CD4-positive, alpha-beta T cell treated with Interleukin-21 for 1 hour (primary cell): ENCODE measurements at places on chromosomes 4 and X.

DNA sequence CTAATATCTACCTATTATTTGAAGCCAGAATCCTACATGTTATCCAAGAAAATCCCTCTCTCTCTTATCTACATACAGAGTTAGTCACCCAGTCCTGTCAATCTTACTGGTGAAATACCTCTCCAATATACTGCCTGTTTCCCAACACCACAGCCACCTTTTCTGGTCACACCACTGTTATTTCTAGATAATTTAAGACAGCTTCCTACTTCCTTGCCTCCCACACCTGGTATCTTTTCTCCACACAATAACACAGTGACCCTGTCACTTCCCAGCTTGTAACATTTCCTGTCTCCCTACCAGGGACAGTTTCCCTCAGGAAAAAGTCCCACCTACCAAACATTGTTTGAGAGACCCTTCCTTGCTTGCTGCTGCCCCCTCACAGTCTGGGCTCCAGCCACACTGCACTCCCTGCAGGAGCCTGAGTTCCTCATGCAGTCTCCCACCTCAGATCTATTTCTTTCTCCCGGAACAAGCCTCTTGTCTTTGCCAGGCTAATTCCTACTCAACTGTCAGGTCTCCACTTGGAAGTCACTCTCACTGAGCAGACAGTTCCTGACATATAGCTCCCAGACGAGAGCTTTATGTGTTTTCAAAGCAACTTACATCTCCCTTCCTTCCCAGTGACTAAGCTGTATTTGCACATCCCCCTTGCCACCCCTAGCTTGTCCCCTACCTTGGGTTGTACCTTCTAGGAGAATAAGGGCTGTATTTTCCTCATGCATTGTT, 73.6 kb upstream of the QRFPR start:
- DNase-seq, result no peak

DNA sequence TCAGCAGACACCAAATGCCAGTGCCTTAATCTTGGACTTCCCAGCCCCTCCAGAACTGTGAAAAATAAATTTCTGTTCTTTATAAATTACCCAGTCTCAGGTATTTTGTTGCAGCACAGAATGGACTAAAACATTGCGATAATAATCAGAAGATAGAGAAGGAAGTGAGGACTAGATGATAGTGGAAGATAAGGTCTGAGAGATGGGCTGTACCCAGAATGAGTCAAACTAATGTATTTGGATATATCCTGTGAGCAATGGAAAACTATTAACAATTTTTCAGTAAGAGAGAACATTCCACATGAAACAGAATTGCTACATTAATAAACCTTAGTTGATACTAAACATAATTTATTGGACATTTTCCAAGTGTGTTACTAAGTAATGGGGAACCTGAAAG, 93.3 kb downstream of the FANCB start:
- no peak for DNase-seq

- DNase-seq, result no peak
These were observed 586.0 kb upstream of the AADAT start for GRCh38 chr4:170675568-170676262.

- DNase-seq, result peak; percentile 40
These were observed 52.7 kb downstream of the TMEM131L start for GRCh38 chr4:153518637-153519389.

- DNase-seq, result no peak
These were observed 62.6 kb upstream of the ALB start for GRCh38 chr4:73341454-73341853.

DNA sequence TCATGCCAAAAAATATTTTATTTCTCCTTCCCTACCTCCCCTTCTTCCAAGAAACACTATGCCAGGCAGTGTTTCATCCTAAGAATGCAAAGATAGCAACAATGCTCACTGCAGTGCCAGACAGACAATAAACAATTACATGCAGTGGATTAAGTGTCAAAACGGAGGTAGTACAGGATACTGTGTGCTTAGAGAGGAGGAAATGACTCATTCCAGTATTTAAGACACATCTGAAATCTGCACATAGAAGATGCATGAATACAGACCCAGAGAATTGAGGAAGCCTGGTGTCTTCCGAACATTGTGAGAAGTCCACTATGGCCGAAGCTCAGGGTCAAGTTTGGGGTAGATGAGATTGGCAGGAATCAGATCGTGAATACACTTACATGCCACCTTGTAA, 326.4 kb downstream of the PPP3CA start:
- DNase-seq, result peak; percentile 60

DNA sequence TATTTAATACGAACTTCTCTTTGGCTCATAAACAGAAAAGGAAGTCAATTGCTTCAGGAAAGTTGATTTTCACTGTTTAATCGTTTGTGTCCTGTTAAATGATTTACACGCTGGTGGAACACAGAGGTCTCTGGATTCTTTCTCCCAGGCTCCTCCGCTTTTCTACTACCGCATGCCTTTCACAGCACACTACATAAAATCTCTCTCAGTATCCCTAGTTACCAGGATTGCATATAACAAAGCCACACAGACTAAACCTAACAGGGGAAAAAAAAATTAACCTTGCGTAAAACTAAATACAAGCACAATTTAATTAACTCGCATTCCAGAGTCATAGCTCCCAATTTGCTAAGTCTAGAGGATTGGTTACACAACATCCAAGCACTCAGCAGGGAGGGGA, 133.9 kb downstream of the CORIN start:
- no peak for DNase-seq

GRCh38 chr4:145697332-145697731, 17.4 kb downstream of the C4orf51 start:
- DNase-seq, result no peak

DNA sequence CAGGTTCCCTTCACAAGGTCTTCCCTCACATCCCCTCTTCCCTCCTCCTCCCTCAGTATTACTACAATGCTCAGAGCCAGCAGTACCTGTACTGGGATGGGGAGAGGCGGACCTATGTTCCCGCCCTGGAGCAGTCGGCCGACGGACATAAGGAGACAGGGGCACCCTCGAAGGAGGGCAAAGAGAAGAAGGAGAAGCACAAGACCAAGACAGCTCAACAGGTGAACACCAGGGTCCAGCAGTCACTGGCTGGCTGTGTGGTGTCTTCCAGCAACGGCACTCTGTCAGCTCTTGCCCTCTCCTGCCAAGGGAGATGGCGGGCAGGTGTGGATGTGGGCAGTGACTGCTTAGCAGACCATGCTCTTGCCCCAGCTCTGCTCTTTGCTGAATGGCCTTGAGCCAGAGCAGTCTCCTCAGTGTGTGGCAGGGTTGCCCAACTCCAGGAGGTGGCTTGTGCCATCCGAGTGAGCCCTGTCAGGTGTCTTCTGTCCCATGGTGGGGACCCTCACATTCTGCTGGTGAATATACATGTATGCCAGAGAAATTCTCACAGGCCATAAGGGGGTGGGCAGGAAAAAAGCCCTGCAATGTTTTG, 11.4 kb upstream of the UBA1 start:
- DNase-seq, result no peak

DNA sequence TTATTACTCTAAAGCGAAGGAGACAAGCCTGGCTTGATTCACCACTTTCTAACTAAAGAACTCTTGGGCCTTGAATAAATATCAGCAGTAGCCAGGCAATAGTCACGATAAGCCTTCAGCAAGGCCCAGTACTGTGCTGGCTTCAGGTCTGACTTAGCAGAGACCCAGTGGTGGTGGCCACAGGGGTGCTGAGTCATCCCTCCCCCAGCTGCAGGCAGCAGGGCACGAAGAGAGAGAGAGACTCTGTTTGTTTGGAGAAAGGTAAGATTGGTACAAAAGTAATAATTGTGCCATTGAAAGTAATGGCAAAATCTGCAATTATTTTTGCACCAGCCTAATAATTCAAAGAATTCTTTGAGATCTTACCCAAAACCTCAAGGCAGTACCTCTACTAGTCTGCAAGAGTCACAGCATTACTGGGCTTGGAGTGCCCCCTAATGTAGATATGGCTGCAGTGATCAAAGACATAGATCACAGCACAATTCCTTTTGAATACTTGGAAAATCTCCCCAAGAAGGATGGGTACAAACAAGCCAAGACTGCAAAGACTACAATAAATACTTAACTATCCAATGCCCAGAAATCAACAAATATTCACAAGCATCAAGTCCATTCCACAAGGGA, 159.5 kb upstream of the USP38 start:
- DNase-seq, result no peak

DNA sequence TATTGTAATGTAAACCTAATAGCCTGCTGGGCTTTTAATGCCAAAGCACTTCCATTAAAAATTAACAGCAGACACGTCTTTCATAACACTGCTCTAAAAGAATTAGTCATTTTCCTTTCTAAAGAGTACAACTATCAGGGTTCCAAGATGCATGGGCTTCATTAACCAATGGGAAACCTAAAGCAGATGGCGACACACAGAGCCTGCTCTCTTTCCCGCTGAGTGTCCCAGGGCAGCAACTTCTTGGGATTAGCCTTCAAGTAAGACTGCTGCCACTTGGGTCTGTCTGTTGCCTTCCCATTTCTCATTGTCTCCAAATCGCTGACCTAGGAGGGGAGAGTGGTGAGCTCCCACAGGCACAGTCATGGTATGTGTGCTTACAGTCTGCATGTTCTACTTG, 14.0 kb upstream of the PHKA2 start:
- DNase-seq, result no peak

DNA sequence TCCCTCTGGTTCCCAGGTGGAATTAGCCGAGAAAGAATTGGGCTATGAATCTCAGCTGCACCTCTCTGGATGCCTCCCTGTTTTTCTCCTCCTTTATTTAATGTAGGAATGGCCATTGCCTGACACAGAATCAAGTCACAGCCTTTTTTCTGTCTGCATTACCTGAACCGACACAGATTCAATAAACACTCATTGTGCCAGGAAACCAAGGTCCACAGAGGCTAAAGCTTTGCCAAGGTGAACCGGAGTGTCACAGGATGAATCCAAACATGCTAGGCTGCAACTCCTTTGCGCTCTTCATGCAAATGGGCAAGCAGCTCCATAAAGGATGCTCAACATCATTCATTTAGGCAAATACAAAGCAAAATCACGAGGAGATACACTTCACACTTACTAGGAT, 199.8 kb upstream of the AGTR2 start:
- no peak for DNase-seq

GRCh38 chr4:40316333-40316781, 18.8 kb upstream of the CHRNA9 start:
- peak; percentile 83 for DNase-seq

DNA sequence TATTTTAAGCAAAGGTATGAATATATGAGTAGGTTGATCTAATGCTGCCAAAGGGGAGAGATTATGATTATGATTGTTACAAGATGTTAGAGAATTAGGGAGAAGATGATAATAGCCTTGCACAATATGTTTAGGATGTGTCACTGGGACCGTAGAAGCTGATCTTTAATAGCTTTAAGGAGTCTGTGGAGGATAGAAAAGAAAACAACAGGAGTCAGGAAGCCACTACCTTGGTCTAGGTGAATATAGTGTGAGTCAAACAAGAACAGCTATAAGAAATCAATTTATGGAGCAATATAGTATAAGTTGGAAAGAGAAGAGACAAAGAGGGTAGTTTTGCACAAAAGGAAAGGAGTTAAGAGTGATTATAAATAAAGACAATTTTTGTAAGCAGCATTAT, 232.7 kb downstream of the FSTL5 start:
- DNase-seq, result no peak

GRCh38 chr4:41655177-41655576, 93.3 kb downstream of the PHOX2B start:
- DNase-seq, result no peak

DNA sequence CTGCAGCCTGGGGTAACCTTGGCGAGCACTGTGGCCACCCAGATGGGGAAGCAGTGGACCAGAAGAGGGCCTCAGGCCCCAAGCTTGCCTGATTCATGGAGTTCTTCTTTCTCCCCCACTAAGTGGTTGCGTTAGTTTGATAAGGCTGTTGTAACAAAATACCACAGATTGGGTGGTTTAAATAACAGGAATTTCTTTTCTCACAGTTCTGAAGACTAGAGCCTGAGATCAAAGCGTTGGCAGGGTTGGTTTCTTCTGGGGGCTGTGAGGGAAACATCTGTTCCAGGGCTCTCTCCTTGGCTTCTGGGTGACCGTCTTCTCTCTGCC, 105.7 kb upstream of the GATB start:
- DNase-seq, result no peak

DNA sequence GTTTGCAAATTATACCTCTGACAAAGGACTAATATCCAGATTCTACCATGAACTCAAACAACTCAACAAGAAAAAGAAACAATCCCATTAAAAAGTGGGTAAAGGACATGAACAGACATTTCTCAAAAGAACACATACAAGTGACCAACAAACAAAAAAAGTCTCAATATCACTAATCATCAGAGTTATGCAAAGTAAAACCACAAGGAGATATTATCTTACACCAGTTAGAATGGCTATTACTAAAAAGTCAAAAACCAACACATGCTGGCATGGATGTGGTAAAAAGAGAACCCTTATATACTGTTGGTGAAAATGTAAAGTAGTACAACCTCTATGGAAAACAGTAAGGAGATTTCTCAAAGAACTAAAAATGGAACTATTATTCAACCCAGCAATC, 234.4 kb downstream of the NKX6-1 start:
- DNase-seq, result no peak

DNA sequence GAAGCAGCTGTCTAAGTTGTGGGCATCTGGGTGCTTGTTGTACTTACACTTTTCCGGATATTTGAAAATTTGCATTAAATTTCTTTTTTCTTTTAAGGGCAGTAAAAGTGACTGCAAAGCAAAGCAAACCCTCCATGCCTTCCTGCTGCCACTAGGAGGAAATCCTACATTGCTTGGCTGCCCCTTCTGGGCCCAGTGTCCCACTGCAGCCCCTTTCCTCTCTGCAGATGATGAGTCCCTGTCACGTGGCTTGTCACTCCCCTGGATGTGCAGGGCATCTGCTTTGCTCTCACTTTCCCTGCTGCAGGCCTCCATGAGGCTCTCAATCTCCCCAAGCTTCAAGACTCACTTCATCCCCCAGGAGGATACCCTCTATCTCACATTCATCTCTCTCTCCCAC, 12.7 kb downstream of the TSR2 start:
- DNase-seq, result no peak

DNA sequence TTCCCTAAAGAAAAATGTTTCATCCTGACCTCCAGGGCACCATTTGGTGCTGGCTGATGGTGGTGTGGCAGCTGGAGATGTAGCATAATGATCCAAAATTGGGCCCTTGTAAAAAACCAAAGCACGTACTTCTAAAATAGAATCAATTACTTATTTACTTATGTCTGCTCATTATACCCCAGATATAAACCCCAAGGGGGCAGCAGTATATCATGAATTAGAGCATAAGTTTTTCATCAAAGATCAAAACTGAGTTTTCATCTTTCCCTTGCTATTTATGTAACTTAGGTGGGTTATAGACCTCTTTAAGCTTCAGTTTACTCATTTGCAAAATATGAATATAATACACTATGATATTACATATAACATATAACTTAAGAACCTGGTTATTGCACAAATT, 241.1 kb downstream of the TACR3 start:
- no peak for DNase-seq

DNA sequence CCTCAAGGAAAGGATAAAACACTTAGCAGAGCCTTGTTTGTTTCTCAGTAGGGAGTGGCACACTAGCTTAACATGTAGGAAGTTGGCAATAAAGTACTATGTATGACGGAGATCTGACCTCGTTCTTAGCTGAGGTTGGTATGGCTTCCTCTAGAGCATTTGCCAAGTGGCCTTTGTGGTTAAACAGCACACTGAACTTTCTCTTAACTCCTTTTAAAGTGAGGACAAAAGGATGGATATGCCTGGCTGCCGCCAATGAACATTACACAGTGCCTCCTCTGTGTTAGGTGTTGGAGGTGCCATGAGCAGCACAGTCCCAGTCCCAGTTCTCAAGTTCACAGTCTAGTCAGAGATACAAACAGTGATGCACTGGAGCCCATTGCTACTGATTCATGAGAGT, 54.4 kb downstream of the VGLL1 start:
- DNase-seq, result peak; percentile 67
